ENCODE measurements at places on chromosomes 12 and 14.

- no peak for DNase-seq
These were observed 2.7 kb downstream of the TBX3 start for GRCh38 chr12:114681116-114681871.

GRCh38 chr12:81174664-81175063, 96.8 kb downstream of the ACSS3 start:
- no peak for DNase-seq

- no peak for DNase-seq
These were observed 6.0 kb upstream of the LRP6 start for GRCh38 chr12:12272869-12273268.

- DNase-seq: no peak
These were observed 27.2 kb downstream of the KRT80 start for GRCh38 chr12:52164624-52165023.

GRCh38 chr14:95946867-95947266, 70.2 kb downstream of the TUNAR start:
- no peak for DNase-seq

DNA sequence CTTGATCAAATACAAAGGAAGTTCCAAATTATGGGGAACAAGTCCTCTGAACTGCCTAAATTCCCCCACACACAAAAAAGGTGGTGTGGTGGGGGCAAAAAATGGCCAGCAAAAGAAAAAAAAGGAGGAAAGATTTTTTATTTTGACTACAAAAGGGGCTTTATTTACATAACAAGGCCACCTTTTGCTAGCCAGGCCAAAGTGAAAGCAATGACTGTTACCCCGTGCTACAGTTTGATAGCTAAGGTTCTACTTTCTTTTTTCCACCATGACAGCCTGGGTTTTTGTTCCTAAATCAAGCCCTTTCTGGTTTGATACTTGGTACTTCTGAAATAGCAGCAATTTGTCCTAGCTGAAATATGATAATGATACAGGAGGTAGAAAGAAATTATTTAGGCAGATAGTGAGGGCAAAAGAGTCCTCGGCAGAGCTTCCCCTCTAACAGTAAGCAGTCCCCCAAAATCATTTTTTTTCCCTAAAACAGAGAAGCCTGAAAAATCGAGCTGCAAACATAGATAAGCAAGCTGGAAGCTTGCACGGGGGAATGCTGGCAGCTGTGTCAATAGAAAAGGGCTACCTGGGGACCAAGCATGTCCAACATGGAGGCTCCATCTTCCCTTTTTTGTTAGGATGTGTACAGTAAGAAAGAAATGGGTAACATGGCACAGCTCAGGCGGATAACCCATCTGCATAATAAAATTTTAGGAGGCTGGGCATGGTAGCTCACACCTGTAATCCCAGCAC, 8.9 kb upstream of the B4GALNT1 start:
- no peak for DNase-seq

Measured in NAMALWA (cell line).